WTC11 (cell line): ENCODE measurements at places on chromosomes 1 and 21.

DNA sequence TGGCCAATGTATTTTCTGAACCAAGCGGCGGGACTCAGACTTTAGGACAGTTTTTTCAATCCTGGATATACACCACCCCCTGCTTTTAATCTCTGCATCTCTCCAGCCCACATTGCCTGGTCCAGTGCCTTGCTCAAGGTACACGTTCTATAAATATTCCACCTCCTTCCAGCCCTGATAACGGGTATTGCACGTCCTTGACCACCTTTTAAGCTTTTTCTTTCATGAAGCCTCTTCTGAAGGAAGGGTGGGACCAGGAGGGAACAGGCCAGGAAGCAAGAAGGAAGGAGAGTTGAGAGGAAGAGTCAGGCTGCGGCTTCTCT lies 3.4 kb downstream of the S100A16 start:
- no peak for DNase-seq

DNA sequence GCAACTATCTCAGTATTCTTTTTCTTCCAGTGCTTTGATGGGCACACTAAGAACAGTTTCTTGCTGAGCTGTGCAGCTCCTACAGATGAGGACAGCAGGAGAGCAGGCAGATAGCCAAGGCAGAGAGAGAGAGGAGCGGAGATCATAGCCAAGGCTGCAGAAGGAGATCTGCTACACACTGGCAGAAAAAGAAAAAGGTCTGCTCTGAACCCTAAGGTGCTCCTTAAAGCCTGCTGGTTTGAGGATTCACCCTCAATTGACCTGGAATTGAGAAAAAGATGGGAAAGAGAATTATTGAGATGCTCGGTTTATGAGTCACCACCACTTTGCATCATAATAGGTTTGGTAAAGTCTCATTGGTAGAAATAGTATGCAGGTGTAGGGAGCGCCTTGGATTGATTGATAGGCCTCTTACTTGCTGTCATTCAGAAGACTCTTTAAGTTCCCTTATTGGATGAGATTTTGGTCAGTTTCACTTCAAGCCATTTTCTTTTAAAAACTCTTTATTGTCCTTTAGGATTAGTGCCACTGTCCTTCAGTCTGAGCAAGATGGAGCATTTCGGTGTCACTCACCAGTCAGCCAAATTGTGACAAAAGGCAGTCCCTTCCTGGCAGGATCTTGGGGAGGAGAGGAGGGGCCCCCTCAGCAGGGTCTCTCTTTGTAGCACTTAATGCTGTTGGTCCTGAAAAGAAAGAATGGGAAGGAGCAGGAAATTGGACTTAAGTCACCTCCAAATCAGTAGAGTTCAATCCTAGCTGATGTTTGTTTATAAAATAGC lies 685.0 kb downstream of the ADGRL2 start:
- DNase-seq, result peak; percentile 18

DNA sequence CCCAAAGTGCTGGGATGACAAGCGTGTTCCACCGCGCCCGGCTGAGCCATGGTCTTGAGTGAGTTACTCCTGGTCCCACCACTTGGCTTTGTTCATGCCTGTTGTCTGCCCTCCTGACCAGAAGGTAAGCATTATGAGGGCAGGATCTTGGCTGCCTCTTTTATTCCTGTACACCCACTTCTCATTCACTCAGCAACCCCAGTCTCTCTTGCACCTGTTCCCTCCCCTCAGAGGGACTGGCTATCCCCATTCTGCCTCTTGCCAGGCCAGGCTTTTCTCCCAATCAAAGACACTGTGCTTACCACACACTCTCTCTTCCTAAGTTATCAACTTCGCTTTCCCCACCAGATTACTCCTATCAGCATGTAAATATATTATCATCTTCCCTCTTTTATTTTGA lies 26.4 kb downstream of the SPATA21 start:
- no peak for DNase-seq

- DNase-seq, result no peak
Measured at GRCh38 chr1:87141556-87141955, 187.1 kb upstream of the LMO4 start.

DNA sequence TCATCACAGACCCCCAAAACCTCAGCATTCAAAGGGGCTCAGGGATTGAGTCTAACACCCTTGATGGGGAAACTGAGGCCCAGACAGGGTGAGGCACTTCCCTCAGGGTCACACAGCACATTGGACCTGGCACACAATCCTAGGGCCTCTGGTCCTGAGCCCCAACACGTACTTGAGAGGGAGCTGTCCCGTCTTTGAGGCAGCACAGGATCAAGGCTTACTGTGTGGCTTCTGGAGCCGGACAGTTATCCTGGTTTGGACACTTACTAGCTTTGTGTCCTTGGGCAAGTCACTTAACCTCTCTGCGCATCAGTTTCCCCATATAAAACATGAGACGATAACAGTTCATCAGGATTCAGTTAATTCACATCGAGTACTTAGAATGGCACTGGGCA lies 26.5 kb downstream of the RUNX3 start:
- DNase-seq, result no peak

- DNase-seq, result no peak
Measured at GRCh38 chr1:7967196-7967595, 5.7 kb downstream of the PARK7 start.

- no peak for DNase-seq
Measured at GRCh38 chr21:16633831-16634459, 878.9 kb upstream of the CXADR start.

GRCh38 chr1:204841316-204841715 lies 29.3 kb upstream of the NFASC start:
- DNase-seq, result no peak

- DNase-seq, result no peak
Measured at GRCh38 chr1:97505289-97505688, 415.5 kb downstream of the DPYD start.

GRCh38 chr1:209657140-209657879 lies 5.1 kb upstream of the LAMB3 start:
- no peak for DNase-seq

DNA sequence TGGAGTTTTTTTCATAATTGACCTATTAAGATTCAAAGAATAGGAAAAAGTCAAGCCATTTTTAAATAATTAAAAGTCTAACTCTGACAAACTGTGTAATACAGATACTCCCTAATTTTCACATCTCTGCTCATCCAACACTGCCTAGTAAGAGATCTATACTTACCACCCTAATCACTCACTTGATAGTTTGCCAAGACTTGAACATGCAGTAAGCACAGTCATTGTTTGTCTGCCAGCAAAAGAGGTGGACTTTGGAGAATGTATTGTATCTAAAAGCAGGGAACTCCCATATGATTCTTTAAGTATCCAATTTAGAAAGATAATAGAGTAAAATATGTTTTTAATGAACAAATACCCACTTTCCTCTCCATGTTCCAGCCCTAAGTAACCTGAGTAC lies 15.5 kb downstream of the TMEM59 start:
- no peak for DNase-seq

DNA sequence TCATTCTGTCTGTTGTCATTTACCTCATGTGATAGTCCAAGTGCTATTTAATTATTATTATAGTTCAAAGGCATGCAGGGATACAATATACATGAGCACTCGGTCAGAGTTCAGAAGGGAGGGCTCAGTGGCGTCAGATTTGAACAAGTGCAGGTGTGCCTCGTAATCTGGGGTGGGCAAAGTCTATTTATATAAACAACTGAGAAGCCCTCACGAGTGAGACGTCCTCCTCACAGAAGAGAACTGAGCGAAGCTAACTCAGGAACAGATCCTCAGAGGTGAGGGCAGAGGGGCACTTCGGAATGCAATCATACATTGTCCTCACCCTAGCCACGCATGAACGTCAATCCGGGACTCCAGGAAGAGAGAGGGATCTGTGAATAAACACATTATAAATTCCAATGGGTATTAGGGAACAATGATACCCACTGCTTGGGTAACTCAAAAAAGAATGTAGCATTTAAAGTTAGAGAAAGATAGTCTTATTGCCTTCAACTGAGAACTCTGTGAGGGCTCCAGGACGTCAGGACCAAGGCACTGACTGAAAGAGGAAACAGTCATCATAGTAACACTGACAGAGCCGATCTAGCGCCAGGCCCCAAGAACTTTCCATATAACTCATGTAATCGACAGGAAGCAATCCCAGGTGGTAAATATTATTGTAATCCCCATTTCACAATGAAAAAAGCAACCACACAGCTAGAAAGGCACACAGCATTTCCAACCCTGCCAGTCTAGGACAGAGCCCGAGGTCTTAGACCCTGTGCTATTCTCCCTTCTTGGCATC lies 127.1 kb upstream of the B3GALT2 start:
- no peak for DNase-seq

DNA sequence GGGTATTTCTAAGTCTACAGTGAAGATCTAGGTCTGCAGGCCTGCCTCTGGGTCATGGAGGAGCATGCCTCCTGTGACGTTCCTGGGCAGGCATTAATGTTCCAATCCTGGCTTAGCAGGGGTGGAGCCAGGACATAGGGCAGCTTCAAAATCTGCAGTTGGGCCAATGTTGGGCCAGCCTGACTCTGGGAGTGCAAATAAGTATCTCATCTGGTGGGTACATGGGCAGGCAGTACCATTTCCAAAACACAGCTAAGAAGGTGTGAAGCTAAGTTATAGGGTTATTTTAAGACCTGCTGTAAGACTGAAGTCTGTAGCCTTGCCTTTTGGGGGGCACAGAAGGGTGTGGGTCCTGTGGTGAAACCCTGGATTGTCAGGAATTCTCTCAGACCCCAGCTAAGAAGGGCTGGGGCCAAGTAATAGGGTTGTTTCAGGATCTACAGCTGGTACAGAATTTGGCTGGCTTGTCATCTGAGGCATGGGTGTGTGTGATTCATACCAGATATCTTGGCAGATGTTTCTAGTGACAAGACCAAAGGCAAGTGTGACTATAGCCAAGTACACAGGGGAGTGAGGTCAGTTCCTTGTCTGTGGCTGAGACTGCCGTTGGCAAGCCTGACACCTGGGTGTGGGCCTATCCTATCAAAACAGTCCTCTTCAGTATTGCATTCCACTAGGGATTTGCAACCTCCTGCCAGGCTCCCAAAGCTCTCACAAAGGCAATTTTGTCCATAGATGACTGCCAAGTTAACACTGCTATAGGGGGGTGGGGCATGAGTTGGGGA lies 468.7 kb upstream of the B3GALT2 start:
- DNase-seq, result no peak

DNA sequence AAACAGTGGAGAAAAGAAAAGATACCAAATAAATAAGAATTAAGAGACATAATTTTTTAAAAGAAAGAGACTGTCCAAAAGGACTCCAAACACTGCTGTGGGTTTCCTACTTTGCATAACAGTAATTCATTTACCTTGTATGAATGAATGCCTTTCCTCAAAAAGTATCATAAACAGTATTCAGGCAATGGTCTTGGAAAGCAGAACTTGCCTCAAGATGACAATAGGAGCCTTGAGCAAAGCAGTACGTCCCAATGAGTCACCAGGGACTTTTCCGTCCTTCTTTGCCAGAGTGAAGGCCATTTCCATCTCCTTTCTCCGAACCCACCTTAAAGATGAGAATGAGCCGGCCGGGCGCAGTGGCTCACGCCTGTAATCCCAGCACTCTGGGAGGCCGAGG lies 186.4 kb downstream of the ZBTB18 start:
- DNase-seq, result no peak

GRCh38 chr1:204323887-204324286 lies 35.8 kb downstream of the PLEKHA6 start:
- no peak for DNase-seq

GRCh38 chr1:201503397-201504176 lies 3.3 kb downstream of the CSRP1 start:
- peak; percentile 52 for DNase-seq
